Caco-2 (cell line): ENCODE measurements at places on chromosomes 12 and 14. TPM values are rescaled to one million over a fixed set of nuclear protein-coding genes. Genes with fewer than 3 reads are reported as not detected.

DNA sequence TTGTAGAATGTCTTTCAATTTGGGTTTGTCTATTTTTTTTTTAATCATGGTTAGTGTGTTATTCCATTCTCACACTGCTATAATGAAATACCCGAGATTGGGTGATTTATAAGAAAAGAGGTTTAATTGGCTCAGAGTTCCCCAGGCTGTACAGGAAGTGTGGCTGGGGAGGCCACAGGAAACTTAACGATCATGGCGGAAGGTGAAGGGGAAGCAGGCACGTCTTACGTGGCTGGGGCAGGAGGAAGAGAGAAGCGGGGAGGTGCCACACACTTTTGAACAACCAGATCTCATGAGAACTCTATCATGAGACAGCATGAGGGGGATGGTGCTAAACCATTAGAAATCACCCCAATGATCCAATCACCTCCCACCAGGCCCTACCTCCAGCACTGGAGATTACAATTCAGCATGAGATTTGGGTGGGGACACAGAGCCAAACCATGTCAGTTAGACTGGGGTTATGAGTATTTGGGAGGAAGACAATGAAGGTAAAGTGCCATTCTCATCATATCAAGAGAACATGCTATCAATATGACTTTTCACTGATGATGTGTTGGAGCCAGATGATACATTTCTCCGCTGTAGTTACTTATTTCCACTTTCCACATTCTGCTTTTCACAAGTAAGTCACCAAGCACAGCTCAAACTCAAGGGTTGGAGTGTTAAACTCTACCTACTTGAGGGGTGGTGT lies 45.8 kb downstream of the AP5M1 start:
- H3K4me1 ChIP-seq = no peaks in the 10 kb centered on the region
- no peaks in the 10 kb centered on the region for H3K27me3 ChIP-seq
- no peak for DNase-seq
- H3K27ac ChIP-seq = no peak overlapping the region

GRCh38 chr14:99157676-99158075 lies 114.3 kb downstream of the BCL11B start:
- no peak overlapping the region for H3K27ac ChIP-seq
- DNase-seq = no peak
- H3K4me1 ChIP-seq = no peaks in the 10 kb centered on the region

DNA sequence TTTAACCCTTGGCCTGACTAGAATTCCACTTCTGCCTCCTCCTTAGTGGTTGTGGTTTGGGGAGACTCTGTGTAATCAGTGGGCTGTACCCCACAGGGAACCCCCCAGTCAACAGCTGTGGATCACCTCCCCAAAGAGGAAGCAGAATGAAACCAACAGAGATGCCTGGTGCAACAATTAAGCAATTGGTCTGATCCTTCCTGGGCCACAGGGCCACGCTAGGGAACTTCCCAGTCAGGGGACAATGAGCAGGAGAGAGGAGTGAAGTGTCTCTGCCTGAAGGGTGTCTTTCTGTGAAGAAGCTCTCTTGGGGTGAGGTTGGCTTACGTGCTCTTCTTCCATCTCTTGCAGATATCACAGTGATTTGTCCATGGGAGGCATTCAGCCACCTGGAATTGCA lies 8.2 kb downstream of the PDE6H start:
- no peaks in the 10 kb centered on the region for H3K4me1 ChIP-seq
- H3K4me3 ChIP-seq = no peak overlapping the region
- no peaks in the 10 kb centered on the region; the same call in 1 of the 2 replicates for H3K27me3 ChIP-seq
- H3K36me3 ChIP-seq = no peaks in the 10 kb centered on the region

DNA sequence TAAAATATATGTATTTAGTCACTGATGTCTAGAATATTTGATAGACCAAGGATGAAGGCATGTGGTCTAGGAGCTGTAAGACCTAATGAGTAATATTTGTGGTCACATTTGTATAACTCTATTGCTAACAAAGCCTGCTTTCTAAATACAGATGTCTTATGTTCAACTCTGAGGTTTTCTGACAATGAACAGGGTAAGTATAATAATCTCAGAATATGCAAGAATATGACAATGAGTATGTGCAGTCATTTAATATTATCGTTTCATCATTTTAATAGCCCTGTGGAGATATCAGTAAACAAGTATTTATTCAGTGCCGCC lies 389.6 kb downstream of the LRIG3 start:
- no peaks in the 10 kb centered on the region for H3K27me3 ChIP-seq
- H3K4me3 ChIP-seq = no peak overlapping the region
- H3K27ac ChIP-seq = no peak overlapping the region
- no peaks in the 10 kb centered on the region for H3K36me3 ChIP-seq
- H3K4me1 ChIP-seq = no peaks in the 10 kb centered on the region

GRCh38 chr14:46653031-46653755 lies 1.6 kb upstream of the RPL10L start:
- no peak overlapping the region for H3K27ac ChIP-seq
- H3K4me1 ChIP-seq = no peaks in the 10 kb centered on the region
- H3K36me3 ChIP-seq = no peaks in the 10 kb centered on the region
- no peak for DNase-seq

GRCh38 chr12:81570234-81570633 lies 188.9 kb downstream of the PPFIA2 start:
- no peak overlapping the region for H3K4me3 ChIP-seq
- no peaks in the 10 kb centered on the region for H3K36me3 ChIP-seq
- H3K27ac ChIP-seq = no peak overlapping the region
- DNase-seq = no peak
- no peaks in the 10 kb centered on the region for H3K4me1 ChIP-seq

GRCh38 chr14:94163796-94164195 lies 10.3 kb upstream of the PPP4R4 start:
- DNase-seq = no peak
- H3K27ac ChIP-seq = no peak overlapping the region
- H3K36me3 ChIP-seq = no peaks in the 10 kb centered on the region
- no peaks in the 10 kb centered on the region for H3K4me1 ChIP-seq
- no peaks in the 10 kb centered on the region for H3K27me3 ChIP-seq

DNA sequence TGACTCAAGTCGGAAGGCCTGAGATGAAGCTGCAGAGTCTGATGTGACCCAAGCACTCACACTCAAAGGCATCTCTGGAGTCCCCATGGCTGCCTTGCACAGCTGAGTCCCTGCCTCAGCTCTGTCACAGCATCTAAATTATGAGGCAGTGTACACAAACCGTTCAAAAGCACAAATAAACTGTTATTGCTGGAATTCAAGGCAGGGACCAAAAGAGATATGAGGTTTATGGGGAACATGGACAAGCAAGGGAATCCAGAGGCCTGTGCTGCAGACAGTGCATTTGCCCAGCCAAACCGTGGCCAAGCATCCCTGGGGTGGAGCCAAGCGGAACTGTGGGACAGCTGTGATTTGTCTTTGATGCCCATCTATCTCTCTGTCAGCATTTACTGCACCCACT lies 91.3 kb downstream of the RPS29 start:
- no peaks in the 10 kb centered on the region for H3K27me3 ChIP-seq
- DNase-seq = no peak
- no peak overlapping the region for H3K27ac ChIP-seq
- no peak overlapping the region for H3K4me3 ChIP-seq
- H3K36me3 ChIP-seq = no peaks in the 10 kb centered on the region

- H3K27ac ChIP-seq = no peak overlapping the region
- no peak for DNase-seq
- no peak overlapping the region for H3K4me3 ChIP-seq
- H3K36me3 ChIP-seq = no peaks in the 10 kb centered on the region
Observed at GRCh38 chr12:22250762-22251161, 83.7 kb downstream of the ST8SIA1 start.

GRCh38 chr12:24268663-24269186 lies 319.3 kb upstream of the SOX5 start:
- no peak for DNase-seq
- H3K27ac ChIP-seq = no peak overlapping the region
- no peak overlapping the region for H3K4me3 ChIP-seq
- H3K4me1 ChIP-seq = 0 out of 2 replicates have a peak, but pooled peaks cover 5% of the 10 kb centered on the region
- H3K27me3 ChIP-seq = no peaks in the 10 kb centered on the region
- H3K36me3 ChIP-seq = no peaks in the 10 kb centered on the region

DNA sequence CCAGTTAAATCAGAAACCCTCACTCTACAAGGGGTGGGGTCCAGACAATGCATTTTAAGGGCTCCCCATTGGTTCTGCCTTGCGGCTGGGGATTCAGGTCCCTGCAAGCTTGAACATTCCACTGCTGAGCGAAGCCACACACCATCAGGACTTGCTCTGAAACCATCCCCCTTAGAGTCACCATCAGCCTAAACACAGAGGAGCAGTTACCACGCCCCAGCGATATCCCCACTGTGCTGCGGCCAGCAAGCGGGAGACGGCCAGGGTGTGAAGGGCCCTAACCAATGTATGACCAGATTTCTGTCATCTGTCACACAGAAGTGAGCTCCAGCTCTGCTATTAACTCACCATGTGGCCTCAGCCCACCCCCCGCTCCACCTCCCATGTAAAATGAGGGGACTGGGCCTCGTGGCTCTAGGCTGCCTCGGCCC lies 29.7 kb downstream of the CCDC88C start:
- no peak overlapping the region for H3K27ac ChIP-seq
- H3K4me3 ChIP-seq = no peak overlapping the region
- DNase-seq = no peak
- H3K4me1 ChIP-seq = no peaks in the 10 kb centered on the region

The SYCP3 gene
- 0.16 TPM in 1 of 2 replicates, not detected in the other for total RNA-seq

The MANSC4 gene
- total RNA-seq = not detected in 2 replicates

The ST8SIA1 gene
- total RNA-seq = not detected in 2 replicates

The NRIP2 gene
- total RNA-seq = not detected in 2 replicates
